ENCODE measurements at places on chromosomes 3 and 15.

DNA sequence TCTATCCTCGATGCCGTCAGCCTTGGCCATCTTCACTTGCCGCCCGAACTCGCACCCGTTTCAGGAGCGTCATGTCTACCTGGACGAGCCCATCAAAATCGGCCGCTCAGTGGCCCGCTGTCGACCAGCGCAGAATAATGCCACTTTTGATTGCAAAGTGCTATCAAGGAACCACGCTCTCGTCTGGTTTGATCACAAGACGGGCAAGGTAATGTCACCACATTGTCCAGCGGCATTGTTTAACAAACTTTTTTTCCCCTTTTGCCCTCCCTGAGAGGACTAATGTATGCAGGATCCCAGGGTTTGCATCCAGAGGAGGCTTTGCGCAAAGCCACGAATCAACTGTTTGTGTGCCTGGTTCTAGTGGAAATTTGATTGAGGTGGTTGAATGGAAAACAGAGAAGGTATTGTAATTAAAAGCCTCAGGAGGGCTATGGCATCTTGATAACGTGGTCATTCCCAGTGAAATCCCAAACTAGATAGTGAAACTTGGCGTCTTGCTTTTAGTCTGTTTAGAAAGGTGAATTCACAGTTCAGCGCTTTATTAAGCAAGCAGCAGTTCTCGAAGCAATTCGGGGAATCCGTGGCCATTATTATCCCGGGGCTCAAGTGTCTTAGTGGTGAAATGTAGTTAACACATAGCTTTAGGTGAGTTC, 1.7 kb downstream of the SLMAP start:
- DNase-seq = no peak

DNA sequence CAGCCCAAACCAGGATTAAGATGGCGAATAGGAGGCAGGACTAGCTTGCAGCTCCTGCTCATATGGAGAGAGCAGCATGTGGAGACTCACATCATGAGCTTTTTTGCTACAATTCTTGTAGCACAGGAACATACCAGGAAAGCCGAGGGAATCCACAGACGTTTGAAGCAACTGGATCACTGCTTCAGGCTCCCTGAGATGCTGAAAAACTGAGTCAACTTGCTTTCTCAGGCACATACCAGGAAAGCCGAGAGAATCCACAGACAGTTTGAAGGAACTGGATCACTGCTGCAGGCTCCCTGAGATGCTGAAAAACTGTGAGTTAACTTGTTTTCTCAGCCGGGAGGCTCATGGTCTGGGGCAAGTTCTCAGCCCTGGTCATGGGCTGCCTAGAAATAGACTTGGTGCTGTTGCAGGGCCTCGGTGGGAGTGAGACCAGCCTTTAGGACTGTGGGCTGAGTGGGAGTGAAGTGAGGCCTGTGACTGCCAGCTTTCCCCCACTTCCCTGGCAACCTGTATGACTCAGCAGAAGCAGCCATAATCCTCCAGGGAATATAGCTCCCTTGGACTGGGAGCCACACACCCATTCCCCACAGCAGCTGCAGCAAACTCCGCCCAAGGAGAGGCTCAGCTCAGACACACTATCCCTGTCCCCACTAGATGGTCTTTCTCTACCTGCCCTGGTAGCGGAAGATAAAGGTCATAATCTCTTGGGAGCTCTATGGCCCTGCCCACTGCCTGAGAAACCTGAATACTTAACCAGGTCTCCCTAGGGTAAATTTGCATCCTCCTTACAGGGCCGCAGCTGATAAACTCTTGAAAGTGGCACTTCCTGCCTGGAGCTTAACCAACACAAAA, 51.9 kb upstream of the PFN2 start:
- no peak for DNase-seq

DNA sequence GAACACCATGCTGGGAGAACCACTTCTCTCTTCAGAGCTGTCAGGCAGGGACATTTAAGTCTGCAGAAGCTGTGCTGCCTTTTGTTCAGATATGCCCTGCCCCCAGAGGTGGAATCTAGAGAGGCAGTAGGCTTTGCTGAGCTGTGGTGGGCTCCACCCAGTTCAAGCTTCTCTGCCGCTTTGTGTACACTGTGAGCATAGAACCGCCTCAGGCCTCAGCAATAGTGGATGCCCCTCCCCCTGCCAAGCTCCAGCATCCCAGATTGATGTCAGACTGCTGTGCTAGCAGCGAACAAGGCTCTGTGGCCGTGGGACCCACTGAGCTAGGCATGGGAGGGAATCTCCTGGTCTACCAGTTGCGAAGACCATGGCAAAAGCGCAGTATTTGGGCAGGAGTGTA, 121.6 kb downstream of the NFKBIZ start:
- no peak for DNase-seq

GRCh38 chr15:99466701-99467337, 99.0 kb upstream of the MEF2A start:
- no peak for DNase-seq

- no peak for DNase-seq
Measured at GRCh38 chr15:57462381-57462780, 86.1 kb downstream of the CGNL1 start.

DNA sequence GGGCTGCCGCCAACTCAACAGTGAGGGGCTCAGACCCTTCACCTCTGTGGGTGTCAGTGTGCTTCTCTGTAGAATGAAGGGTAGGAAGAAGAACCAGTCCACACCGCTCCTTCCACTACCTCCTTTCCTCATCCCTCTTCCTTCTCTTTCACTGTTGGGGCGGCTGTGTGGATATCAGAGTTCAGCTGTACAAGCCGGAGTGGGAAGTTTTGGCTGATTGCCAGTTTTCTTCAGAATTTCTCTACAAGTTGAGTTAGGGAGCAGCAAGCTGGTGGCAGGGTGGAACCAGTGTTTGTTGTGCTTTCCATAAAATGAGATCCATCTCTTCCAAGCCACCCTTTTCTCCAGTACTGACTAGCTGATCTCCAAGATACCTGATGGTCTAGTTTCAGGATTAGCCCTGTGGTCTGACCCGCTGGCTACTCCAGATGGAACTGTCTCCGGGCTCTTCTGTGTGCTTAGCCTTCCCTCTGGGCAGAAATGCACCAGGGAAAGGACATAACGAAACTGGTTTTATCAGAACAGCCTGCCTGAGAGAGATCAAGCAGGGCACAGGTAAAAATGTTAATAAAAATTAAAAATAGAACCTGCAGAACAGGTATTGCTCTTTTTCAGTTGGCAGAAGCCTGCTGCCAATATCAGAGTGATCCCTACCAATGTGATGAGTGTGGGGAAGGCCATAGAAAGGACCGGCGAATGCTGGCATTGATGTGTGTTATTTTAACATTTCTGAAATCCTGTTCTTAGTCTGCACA, 169.9 kb upstream of the TSC22D2 start:
- DNase-seq = no peak

Data from NCI-H1694 (cell line).